Kidney tubule cell (primary cell): ENCODE measurements at places on chromosomes 6 and 20.

DNA sequence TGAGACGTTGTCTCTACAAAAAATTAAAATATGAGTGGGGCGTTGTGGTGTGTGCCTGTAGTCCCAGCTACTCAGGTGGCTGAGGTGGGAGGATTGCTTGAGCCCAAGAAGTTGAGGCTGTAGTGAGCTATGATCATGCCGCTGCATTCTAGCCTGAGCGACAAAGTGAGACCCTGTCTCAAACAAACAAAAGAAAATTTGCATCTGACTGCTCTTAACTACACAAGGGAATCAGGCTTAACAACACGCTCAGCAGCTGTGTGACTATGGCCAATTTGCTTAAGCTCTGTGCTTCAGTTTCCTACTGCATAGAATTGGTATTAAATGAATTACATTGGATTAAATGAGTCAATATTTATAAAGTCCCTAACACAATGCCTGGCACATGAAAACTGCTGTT, 24.3 kb upstream of the MRPS10 start:
- DNase-seq = no peak

GRCh38 chr6:97291896-97292295, 8.9 kb upstream of the MMS22L start:
- no peak for DNase-seq

DNA sequence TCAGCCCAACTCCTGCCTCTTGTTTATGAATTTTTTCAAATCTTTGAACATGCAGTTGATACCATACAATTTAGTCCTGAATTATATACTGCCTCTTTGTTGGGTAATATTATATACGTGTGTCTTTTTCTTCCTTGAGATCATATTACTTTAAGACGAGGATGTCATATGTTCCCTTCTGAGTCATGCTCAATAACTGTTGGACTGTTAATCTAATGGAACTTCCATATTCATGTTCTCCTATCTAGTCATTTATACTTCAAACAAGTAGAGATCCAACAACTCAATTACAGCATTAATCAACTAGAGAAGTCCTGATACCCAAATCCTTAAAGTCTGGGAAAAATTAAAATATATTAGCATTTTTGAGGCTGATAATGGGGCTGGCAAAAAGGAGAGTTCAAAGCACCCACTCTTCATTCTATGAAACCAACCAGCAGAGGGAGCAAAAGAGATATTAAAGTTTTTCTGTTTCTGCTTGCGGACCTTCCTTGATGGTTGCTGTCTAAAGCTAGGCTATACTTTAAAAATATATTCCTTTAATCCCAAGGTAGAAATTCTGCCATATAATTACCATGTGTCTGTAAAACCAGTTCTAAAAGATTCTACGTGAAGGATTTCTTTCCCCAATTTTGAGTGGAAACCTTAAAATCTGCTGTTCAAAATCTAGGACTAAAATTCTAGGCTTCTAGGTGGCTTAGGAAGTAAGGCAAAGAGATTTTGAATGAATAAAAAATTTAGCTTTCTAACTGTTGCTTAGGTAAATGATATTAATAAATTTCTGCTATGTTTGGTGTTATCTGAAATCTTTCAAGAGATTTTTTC, 498.9 kb downstream of the BCKDHB start:
- peak; percentile 49 for DNase-seq

- DNase-seq = peak; percentile 83
Observed at GRCh38 chr6:134678436-134678889, 271.4 kb downstream of the ALDH8A1 start.

DNA sequence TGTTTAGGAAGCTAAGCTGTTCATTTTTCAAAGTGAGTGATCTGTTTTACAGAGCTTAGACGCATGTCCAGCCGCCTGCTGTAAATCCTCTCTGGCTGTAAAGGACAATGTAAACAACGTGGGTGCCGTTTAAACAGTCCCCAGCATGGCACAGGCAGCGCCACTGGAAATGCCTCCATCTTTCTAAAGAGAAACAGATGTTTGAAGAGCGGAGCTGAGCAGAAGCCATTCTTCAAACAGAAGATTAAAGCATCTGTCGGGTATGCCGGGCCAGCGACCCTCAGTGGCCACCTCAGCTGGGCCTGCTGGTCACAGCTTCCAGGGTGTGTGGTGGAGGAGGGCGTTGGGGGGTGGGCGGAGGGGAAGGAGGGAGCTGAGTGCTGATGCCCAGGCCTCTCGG, 138.6 kb downstream of the ERMARD start:
- DNase-seq = no peak

- DNase-seq = peak; percentile 1
Observed at GRCh38 chr20:21808863-21809664, 103.6 kb downstream of the PAX1 start.

GRCh38 chr20:40160097-40160550, 528.9 kb downstream of the MAFB start:
- peak; percentile 55 for DNase-seq

GRCh38 chr6:114874410-114874809, 531.6 kb upstream of the HS3ST5 start:
- DNase-seq = no peak

GRCh38 chr6:65064844-65065243, 642.2 kb downstream of the EYS start:
- no peak for DNase-seq
